ENCODE measurements at places on chromosomes 11 and 22.

DNA sequence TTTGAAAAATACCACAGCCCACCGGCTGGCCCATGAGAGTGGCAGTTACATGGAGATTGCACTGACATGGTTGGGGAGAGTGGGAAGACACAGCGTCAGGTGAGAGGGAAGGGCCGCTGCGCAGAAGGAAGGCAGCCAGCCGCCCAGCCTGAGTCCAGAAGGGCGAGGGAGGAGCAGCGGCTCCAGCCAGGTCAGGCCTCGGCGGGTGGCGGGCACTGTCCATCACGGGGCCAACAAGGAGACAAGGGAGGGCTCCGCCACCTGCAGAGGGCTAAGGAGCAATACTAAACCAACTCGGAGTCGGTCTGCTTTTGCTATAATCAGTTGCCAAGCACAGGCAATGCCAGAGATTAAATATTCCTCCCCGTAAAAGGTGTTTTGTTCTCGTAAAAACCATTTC is 384.5 kb downstream of the TBC1D22A start:
- no peak for DNase-seq

DNA sequence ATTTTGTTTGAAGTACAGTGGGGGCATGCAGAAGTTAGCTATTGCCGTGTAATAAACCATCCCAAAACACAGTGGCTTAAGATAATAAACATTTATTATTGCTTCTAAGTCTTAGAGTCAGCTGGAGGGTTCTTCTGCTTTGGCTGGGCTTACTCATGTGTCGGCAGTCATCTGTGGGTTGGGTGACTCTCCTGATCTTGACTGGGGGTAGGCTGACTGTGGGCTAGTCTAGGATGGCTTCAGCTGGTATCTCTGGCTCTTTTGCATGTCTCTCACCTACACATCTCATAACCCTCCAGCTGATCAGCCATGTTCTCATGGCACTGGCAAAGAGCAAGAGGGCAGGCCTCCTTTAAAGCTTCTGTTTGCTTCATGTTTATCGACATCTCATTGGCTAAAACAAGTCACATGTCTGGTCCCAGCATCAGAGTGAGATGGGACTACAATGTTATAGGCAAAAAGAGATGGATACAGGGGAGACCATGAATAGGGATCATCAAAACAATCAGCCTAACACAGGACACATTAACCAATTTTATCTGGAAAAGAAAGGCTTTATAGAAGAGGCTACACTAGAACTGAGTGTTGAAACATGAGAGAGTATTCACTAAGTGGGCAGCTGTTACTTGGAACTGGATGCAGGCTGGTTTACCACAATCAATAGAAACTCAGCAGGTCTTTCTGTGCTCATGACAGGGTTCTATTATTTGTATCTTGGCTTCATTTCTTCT is 5.1 kb downstream of the LRRC51 start:
- no peak for DNase-seq

DNA sequence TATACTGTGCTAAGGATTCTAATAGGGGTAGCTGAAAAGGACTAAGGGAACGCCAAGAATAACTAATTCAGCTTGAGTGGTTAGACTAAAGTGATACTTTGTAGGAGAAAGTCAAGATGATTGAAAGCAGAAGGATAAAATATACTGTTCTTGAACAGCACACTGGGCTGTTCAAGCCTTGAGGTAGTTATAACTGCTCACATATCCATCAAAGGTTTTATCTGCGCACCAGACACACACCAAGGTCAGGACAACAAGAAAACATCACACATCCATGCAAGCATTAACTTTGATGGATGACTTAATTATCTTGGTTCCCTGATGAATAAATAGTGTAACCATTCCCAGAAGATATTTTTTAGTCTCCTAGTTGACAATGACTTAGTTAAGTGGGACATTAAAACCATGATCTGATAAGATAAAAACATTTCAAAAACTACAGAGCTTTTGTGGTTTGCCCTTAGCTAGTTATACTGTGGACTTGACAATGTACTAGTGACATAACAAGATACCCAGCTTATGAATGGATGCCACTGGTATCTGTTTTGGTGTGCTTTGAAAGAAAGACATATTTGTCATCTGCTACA is 728.9 kb downstream of the JRKL start:
- no peak for DNase-seq

DNA sequence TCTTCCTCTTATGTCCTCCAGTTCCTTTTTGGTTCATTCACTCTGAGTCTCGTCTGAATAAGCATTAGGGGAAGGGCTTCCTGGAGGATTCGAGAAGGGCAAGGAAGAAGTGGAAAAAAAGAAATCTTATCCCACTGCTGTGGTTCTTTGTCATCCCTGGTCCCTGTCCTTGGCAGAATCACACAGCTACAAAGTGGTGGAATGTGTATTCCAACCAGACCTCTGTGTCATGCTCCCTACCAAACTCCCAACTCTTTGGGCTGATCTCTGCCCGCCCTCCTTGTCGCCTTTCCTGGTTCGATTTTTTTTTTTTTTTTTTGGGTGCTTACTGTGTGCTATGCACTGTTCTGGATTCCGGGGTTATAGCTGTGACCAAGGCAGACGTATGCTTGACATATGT is 61.0 kb downstream of the TEAD1 start:
- DNase-seq: no peak

DNA sequence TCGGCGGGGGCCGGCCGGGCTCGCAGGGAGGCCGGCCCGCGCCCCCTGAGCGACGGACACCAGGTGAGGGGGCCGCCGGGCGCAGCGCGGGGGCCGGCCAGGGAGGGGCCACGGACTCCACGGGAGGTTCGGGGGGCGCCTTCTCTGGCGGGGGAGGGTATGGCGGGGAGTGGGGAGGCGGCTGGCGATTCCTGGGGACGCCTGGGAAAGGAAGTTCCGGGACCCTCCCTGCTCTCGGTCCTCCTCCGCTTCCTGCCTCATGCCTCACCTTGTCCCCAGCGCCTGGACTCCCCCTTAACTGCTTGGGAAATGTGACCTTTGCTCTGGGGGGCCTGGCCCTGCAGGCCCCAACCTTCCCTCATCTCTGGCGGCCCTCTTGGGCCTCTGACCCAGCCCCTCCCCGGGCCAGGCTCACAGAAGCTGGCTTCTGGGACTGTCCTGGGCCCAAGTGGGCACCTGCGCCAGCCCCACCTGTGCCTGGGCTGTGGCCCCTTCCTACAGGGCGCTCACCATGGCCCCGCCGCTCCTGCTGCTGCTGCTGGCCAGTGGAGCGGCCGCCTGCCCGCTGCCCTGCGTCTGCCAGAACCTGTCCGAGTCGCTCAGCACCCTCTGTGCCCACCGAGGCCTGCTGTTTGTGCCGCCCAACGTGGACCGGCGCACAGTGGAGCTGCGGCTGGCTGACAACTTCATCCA is 516 bp downstream of the LRFN4 start:
- DNase-seq: no peak

GRCh38 chr11:20093775-20094174 is 66.5 kb downstream of the DBX1 start:
- no peak for DNase-seq

- DNase-seq: no peak
Measured at GRCh38 chr11:57354699-57355098, 16.5 kb downstream of the P2RX3 start.

- no peak for DNase-seq
Measured at GRCh38 chr11:40421208-40421981, 1038.1 kb downstream of the LRRC4C start.

DNA sequence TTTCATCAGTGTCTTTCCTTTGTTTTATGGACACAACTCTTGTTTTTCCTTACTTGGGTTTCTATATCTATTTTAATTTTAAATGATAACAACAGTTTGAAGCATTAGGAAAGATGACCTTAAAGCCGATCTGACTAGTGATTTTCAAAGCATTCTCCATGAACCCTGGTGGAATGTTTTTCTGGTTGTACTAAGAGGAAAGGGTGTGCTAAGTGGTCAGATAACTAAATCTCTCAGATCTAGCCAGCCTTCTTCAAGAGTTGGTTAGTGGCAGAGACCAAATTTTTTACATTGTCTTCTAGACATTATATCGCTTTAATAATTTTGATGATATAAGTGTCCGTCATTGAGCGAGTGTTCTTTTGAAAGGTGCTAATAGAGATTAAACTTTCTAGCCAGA is 134.4 kb downstream of the METTL15 start:
- DNase-seq: no peak

DNA sequence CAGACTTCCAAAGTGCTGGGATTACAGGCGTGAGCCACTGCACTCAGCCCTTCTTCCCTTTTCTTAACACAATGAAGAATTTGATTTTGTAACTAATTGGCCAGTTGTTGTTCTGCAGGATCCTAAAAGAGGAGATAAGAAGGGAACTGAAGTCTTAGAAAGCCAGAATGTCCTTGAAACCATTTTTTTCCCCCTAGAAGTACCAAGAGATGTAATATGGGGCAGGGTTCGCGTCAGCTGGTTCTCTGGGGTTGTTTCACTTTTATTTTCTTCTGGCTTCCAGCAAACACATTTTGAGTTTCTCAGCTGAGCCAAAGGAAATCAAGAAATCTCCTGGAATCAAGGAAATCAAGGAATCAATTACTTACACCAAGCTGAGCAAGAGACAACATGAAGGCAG is 7.6 kb upstream of the NUCB2 start:
- DNase-seq: no peak

DNA sequence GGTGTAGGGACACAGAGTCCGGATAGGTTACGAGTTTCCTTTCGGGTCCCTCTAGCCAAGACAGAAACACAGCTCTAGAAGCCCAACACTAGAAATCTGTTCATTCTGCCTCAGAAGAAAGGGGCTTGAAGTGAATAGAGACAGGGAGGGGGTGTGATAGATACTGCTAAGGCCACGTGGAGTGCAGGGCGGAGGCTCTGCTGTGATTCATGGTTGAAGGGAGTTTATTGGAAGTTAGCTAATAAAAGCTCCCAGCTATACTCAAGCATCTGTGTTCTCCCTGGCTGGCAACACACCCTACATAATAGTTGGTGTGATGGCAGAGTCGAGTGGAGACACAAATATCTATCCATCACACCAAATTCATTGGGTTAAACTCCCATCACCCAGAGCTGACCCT is 337.4 kb downstream of the CADM1 start:
- DNase-seq: no peak

- no peak for DNase-seq
Measured at GRCh38 chr22:44578110-44578457, 80.1 kb upstream of the RTL6 start.

- DNase-seq: no peak
Measured at GRCh38 chr11:74024261-74025029, 15.6 kb upstream of the UCP3 start.

GRCh38 chr11:75768909-75769771 is 562 bp downstream of the DGAT2 start:
- no peak for DNase-seq

DNA sequence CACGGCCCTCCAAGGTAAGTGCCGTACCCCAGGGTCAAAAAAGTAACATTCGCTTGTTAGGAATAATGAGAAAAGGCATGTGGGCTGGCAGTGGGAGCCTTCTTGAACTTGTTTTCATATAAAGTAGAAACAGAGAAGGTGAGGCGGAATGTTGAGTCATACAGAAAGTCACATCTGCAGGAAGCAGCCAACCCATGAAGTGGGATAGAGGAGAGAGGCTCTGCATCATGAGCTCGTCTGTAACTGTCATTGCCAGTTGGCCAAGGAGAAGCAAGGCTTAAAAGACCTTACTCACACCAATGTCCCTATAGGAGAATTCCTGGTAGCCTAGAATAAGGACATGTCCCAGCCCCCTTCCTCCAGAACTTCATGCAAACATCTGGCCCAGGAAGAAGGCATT is 253.3 kb downstream of the BUD13 start:
- DNase-seq: no peak

GRCh38 chr11:43574949-43575912 is 105.3 kb upstream of the HSD17B12 start:
- DNase-seq: no peak

DNA sequence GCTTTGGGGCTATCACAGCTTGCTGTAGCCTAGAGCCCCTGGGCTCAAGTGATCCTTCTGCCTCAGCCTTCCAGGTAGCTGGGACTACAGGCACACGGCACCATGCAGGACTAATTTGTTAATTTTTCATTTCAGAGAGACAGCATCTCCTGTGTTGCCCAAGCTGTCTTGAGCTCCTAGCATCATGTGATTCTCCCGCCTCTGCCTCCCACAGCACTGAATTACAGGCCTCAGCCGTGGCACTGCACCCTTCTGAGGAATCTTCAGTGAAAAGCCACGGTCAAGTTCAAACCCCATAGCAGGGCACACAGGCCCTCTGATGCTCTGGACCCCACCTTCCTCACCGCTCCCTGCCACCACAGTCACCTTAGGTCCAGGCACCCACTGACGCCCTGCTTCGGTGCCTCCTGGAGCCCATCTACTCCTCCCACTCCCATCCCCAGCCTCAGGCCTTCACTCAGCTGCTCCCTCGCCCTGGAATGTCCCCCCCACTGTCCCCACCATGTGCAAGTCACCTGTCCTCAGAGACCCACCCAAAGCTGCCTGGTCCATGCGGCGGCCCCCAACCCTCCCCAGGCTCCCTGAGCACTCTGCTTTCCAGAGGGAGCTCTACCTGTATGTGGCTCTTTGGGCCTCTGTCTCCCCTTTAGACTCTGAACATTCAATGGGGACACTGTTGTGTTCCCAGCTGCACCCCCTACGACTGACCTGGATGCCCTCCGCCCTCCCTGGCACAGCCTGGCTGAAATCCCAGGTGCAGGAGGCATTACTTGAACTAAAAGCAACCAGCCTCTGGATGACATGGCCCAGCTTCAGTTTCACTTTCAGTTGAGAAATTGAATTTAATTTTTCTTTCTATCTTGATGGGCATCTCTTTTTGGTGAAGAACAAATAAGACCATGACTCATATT is 1.6 kb downstream of the APOL2 start:
- no peak for DNase-seq

- no peak for DNase-seq
Measured at GRCh38 chr22:50564289-50564688, 1.6 kb upstream of the SYCE3 start.

DNA sequence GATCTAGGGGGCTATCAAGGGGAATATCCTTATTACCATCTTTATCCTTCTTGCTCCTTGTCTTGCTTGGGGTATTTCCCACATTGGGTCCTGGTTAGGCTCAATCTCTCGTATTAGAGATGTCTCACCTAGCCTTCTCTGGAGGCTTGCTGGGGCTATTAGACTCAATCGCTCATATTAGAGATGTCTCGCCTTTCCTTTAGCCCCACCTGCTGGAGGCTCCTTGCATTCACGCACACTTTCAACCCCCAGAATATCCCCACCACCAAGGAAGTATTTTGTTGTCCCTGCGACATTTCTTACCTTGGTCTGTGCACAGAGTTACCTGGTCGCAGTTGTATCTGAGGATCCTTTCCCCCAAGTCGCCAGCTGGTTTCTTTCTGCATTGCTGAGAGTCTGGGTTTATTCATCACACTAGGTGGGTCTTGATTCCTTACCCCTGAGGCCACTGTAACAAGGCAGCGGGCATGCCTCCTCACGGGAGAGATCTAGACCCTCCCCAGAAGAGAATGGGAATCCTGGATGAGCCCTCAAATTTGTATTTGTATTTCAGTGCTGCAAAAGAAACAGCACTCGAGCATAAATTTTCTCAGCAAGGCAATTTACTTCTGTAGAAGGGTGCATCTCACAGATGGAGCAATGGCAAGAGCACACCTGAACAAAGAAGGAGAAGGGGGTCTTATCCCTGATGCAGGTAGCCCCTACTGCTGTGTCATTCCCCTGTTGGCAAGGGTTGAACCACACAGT is 15.9 kb upstream of the HYLS1 start:
- DNase-seq: no peak

All from activated CD4-positive, alpha-beta T cell treated with anti-CD3 and anti-CD28 coated beads for 24 hours (primary cell).